ENCODE measurements at places on chromosomes 3 and 15.

GRCh38 chr3:98038286-98038685 lies 3.2 kb upstream of the GABRR3 start:
- no peak for DNase-seq

DNA sequence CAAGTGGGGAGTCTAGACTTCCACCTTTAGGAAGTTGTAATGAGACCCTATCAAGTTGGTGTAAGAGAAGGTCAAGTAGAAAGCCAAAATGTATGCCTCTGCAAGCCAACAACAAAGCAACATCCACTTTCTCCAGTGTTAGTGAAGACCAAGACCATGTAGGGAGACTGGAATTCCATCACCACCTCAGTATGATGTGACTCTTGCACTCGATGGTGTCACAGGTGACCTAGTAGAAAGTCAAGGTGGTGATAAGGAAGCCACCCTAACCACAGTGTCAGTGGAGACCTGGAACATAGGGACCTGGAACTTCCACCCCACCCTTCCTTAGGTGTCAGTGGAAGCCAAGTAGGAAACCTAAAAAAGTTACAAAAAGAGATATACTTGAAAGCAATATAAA lies 278.1 kb upstream of the KCNMB2 start:
- DNase-seq = no peak

DNA sequence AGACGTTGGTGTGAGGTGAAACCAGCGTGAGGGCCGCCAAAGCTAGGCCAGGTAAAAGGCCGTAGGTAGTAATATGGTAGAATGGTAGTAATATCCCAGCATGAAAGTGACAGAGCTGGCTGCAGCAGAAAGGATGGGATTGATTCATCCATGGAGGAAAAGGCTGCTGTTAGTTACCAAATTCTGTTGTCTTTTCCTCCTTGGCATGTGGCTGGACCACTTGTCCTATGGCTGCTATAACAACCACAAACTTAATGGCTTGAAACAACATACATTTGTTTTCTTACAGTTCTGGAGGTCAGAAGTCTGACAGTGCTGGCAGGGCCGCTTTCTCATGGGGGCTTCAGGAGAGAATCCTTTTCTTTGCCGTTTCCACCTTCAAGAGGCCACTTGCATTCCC lies 47.8 kb upstream of the CHST2 start:
- DNase-seq = no peak

DNA sequence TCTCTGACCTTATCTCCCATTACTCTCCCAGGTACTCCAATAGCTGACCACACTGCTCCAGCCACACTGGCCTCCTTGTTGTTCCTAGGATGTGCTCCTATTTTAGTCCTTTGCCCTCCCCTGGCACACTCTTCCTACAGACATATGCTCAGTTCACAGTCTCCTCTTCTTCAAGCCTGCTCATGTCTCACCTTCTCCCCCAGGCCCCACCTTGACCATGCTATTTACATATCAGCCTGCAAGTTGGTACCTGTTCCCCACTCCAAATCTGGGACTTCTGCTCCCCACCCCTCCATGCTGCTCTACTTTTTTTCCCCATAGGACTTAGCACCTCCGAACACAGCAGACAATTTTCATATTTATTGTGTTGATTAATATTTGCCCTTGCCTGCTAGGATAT lies 84.9 kb upstream of the BCL6 start:
- no peak for DNase-seq

- no peak for DNase-seq
These were observed 90.0 kb upstream of the ICE2 start for GRCh38 chr15:60568914-60569391.

- DNase-seq = no peak
These were observed 17.6 kb upstream of the CEP152 start for GRCh38 chr15:48828471-48828870.

DNA sequence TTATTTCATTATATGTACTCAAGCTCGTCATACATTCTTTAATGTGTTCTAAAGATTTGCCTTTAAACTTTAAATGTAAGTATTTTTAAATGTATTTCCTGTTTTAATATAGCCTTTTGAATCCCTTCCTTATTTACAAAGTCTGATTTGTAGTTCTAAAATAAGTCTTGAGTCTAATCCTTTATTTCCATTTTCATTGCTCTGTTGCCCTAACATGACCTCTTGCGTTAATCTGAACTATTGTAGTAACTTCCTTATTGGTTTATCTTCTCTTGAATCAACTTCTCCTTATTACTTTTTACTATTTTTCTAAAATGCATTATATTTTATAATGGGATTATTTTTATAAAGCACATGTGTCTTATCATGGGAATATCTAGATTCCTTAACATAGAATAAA lies 24.0 kb downstream of the KNL1 start:
- DNase-seq = no peak

- DNase-seq = no peak
These were observed 432.2 kb downstream of the TUSC7 start for GRCh38 chr3:117141812-117142211.

- DNase-seq = no peak
These were observed 456.0 kb downstream of the TUSC7 start for GRCh38 chr3:117165601-117166051.

GRCh38 chr3:12798559-12799179 lies 2.2 kb downstream of the CAND2 start:
- no peak for DNase-seq

- peak; percentile 57 for DNase-seq
These were observed 170.5 kb downstream of the KCNAB1 start for GRCh38 chr3:156290924-156291271.

DNA sequence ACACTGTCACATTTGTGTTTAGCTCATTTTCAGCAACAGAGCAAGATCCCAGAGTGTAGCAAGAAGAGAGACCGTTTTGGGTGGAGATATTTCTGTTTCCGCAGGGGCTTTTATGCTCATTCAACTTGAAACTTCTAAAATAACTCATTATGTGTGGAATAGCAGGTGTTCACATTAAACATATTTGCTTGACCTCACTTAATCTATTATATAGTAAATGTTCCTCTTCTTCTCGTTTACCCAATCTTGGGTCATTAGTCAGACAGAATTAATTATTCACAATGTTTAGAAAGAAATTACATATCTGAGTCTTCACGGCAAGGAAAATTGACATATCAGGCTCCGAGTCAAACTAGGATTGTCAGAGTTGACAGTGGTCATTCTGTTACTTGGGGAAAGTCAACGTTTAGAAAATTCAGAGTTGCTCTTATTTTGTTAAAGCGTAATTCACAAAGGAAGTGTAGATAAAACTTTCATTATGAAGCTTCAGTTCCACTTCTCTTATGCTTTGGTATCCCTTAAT lies 222.9 kb downstream of the TPRG1 start:
- DNase-seq = no peak

- no peak for DNase-seq
These were observed 1.0 kb downstream of the PIGZ start for GRCh38 chr3:196967412-196968232.

DNA sequence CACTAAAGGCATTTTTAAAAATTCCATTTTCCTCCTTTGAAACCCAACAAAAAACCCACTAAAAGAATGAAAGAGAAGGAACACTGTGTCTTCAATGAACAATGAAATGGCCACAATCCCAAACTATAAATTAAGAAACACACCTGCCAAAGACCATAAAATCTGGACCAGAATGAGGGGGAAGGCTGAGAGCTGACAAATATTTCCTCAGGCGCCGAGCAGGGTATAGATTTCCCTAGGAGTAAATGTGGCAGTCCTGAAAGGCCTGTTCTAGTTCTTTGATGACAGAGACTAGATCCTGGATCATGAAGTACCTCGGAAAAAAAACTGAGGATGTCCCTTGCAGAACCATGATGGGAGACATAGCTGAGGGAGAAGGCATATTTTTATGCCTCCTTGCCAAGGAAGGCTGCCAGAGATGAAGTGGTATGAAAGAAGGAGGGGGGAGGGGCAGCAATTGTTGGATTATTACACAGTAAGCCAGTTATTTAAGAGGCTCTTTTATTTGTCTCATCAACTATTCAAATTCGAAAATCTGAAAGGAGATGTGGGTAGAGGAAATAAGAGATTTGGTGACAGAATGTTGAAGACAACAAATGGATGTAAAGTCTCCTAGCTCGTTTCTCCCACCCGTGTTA lies 275.3 kb upstream of the GOLGA6L4 start:
- DNase-seq = no peak

- DNase-seq = no peak
These were observed 99.1 kb downstream of the NR1I2 start for GRCh38 chr3:119880966-119881365.

DNA sequence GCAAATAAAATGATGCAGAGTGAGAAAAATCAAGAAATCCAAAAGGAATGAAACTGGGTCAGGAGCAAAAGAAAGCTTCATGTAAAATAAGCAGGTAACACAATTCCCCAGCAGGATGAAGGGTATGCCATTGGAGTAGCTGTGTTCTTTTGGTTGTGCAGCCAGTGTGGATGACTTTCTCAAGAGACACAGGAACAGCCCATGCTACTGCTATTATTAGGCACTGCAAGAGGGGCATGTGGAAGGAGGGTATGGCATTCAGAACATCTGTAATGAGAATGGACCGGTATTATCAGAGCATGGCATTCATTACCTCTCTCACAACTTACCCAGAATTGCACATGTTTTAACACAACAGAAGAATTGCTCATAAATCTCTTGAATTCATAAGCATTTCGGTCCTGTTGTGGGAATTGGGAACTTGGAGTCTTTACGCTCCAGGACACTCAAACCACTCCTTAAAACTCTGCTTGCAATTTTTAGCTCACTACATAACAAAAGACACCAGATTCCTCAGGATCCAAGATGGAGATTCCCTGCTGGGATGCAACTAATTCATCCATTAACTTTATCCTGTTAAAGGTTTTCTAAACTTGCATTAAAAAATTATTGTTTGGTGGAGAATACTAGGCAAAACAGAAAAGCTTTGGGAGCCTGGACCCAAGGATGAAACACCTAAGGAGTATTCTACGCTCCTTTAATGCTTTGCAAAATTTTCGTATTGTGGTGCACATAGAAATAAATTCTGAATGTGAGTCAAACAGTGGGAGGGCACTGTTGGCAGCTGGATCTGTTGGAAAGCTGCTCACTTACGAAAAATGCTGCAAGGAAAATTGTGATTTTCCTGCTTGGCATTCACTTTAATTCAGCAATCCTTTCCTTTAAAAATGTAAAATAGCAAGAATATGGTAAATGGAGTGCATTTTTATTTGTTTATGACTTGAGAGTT lies 34.6 kb upstream of the CDIN1 start:
- no peak for DNase-seq

- DNase-seq = no peak
These were observed 218.4 kb upstream of the MLF1 start for GRCh38 chr3:158352551-158352950.

DNA sequence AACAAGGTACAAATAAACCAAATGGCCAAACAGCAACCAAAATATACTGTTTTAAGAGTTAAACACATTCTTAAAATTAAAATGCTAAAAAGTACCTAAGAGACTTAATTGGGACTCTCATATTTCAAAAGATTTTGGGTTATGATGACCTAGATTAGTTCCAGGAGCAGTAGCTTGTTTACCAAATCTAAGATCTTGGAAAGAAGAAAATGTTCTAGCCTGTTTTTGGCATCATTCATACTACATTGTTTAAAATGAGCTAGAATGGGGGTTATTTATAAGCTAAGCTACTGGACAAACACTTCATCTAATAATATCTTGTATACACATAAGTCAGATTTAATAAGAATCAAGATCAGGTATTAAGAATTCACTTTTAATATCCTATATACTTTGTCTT lies 22.8 kb downstream of the ATOSA start:
- no peak for DNase-seq

DNA sequence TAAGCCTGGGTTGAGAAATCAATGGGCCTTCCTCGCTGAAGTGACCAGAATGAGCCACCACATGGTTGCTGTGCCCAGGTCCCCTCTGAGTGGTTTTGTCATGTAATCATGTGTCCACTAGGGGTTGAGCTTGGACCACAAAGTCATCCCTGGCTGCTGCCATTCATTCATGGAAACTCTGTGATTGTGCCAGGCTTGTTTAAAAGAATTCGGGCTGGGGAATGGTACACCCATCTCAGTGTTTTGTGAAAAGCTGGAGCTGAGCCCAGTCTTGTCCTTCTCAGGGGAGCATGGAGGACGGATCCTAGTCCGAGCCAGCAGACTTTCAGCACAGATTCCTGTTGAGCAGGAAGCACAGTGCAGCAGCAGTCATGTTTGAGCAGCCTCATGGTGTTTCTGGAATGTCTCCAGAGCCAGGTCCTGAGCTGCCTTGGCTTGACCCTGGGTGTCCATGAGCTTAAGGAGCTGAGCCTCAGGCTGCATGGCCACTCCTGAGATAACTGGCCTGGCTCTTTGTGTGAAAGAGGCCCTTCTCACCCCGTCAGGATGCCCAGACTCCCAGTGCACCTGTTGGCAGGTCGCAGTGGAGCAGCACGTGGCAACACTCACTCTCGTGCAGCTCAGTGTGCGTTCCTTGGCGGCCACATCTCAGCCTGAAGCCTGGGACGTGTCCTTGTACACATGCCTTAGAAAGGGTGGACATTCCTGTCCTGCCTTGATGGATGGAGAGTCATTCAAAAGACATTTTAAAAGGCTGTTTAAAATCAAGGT lies 260.3 kb upstream of the TPM1 start:
- peak; percentile 89 for DNase-seq

DNA sequence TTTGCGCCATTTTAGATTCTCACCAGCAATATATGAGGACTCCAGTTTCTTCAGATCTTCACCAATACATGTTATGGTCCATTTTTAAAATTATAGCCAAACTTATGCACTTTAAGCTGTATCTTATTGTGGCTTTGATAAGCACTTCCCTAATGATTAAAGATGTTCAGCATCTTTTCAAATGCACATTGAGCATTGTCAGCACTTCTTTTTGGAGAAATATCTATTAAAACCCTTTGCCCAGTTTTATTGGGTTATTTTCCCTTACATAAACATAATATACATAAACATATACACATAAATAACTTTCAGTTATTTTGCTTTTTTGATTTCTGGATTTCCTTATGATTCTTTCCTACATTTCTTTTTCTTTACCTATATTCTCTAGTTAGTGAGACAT lies 83.8 kb downstream of the ROBO1 start:
- DNase-seq = no peak

- peak; percentile 65 for DNase-seq
These were observed 368.7 kb upstream of the ARHGEF26 start for GRCh38 chr3:153752405-153753027.

All from umbilical cord (tissue), 2 donors.